ENCODE measurements at places on chromosomes 5 and 9. TPM values are rescaled to one million over a fixed set of nuclear protein-coding genes. Genes with fewer than 3 reads are reported as not detected.

Gene RNF208
- total RNA-seq = 6.5 TPM

Gene PCDHGB3
- total RNA-seq = 1.1 TPM

Gene ANKRD20A1
- total RNA-seq = 6.0 TPM

Gene EQTN
- 1.1 TPM for total RNA-seq

DNA sequence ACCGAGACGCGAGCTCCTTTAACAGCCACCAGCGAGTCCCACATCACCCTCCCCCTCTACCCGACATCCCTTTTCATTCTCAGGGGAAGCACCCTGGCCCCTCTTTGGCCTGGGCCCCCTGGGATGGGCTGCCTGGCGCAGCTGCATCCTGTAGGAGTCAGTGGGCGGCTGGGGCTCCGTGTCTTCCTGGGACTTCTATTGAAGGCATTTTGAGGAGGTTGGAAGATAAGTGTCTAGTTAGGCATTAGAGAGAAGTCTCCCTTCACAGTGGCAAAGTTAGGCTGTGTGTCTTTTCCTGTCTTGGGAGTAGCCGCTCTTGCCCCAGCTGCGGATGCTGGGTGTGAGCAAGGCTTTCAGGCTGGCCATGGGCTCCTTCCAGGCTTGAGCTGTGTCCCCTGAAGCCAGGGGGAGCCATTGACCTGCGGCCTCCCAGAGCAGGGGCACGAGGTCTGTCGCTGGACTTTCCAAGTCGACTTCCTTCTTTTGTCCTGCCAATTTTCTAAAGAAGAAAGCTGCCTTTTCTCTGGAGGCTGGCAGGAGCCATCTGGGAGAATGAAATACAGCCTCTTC, 18.6 kb upstream of the NKD2 start:
- H3K4me1 ChIP-seq = no peaks in the 10 kb centered on the region
- no peaks in the 10 kb centered on the region for H3K27me3 ChIP-seq
- H3K4me3 ChIP-seq = no peak overlapping the region
- no peaks in the 10 kb centered on the region for H3K36me3 ChIP-seq

- no peaks in the 10 kb centered on the region for H3K36me3 ChIP-seq
- H3K4me1 ChIP-seq = no peaks in the 10 kb centered on the region
- H3K27ac ChIP-seq = no peak overlapping the region
- no peaks in the 10 kb centered on the region for H3K27me3 ChIP-seq
- DNase-seq = no peak
Observed at GRCh38 chr5:94693043-94693822, 74.8 kb downstream of the SLF1 start.

DNA sequence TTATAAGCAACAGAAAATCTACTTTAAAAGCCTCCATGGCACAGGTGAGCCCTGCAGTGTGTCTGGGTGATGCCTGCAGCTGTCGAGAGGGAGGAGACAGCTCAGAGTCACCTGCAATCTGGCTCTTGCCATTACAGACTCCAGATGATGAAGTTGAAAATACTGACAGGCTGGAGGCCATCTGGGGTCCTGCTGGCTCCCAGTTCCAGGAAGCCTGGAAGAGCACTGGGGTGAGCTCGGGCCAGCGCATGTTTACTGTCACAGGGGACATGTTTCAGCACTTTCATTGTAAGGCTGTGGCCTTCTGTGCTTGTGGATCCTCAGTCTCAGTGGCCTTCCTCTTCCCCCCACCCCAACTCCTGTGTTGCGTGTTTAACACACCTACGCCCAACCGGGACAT, 28.4 kb downstream of the CEL start:
- no peak for DNase-seq
- H3K36me3 ChIP-seq = no peaks in the 10 kb centered on the region
- H3K4me1 ChIP-seq = no peaks in the 10 kb centered on the region
- no peak overlapping the region for H3K27ac ChIP-seq
- no peak overlapping the region for H3K4me3 ChIP-seq
- H3K27me3 ChIP-seq = no peaks in the 10 kb centered on the region

GRCh38 chr9:89096807-89097206, 81.8 kb downstream of the SHC3 start:
- no peak overlapping the region for H3K4me3 ChIP-seq
- H3K27me3 ChIP-seq = no peaks in the 10 kb centered on the region
- DNase-seq = no peak
- H3K4me1 ChIP-seq = no peaks in the 10 kb centered on the region
- H3K36me3 ChIP-seq = no peaks in the 10 kb centered on the region
- no peak overlapping the region for H3K27ac ChIP-seq

DNA sequence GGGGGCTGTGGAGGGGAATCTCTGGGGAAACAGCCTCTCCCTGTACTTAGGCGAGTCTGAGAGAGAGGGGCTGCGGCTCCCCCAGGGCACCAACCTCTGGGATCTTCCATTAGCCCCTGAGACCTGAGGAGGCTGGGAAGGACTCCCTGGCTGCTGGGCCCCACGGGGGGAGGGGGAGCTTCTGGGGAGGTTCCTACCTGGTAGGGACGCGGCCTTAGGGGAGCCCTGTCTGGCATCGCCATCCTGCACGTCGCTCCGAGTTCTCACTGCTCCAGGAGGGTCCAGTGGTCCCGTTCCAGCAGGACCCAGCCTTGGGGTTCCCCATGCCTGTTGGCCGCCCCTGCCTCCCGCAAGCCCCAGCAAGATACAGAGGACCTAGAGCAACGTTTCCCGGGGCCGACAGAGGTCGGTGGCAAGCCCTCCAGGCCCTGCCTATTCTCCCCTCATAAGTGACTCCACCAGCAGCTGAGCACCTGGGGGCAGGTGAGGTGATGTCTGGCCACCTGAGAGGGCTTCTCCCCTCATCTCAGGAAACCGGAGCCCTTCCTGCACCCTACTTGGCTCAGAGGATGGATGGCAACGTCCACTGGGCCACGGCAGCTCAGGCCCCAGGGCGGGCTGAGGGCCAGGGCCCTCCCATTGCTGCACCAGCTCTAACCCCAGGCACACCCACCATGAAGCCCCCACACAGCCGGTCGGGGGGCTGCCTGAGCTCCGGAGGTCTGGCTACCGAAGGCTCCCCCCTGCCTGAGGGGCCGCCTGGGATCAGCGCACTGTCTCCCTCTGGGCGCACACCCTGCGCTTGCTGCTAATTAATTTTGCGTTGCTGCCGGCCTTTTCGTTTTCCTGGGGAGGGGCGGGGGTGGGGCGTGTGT, 22.5 kb downstream of the TPPP start:
- H3K27ac ChIP-seq = no peak overlapping the region
- DNase-seq = no peak
- H3K36me3 ChIP-seq = no peaks in the 10 kb centered on the region
- no peak overlapping the region for H3K4me3 ChIP-seq

GRCh38 chr5:80577707-80578106, 7.6 kb upstream of the ANKRD34B start:
- H3K4me3 ChIP-seq = no peak overlapping the region
- no peaks in the 10 kb centered on the region for H3K4me1 ChIP-seq
- H3K36me3 ChIP-seq = no peaks in the 10 kb centered on the region

DNA sequence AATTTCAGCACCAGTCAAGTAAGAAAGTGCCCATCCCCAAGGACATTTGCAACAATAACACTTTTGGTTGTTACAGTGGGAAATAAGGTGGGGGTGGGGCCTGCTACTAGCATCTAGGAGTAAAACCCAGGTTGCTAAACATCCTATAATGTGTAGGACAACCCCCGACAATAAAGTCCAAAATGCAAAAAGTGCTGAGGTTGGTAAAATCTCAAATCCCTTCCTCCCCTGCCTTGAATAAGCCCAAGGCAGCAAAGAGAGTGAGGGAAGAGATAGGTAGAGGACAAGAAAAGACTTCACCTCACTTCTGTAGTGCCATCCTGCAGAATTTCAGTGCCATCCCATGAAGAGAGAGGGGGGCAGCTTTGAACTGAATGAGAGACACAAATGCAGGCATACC, 117.5 kb upstream of the NIPBL start:
- H3K27me3 ChIP-seq = no peaks in the 10 kb centered on the region
- no peak overlapping the region for H3K4me3 ChIP-seq
- no peaks in the 10 kb centered on the region for H3K4me1 ChIP-seq
- no peak overlapping the region for H3K27ac ChIP-seq

GRCh38 chr5:124438903-124439281, 307.5 kb downstream of the ZNF608 start:
- no peaks in the 10 kb centered on the region for H3K36me3 ChIP-seq
- no peaks in the 10 kb centered on the region for H3K4me1 ChIP-seq
- no peaks in the 10 kb centered on the region for H3K27me3 ChIP-seq
- no peak overlapping the region for H3K4me3 ChIP-seq
- no peak overlapping the region for H3K27ac ChIP-seq
- DNase-seq = no peak

DNA sequence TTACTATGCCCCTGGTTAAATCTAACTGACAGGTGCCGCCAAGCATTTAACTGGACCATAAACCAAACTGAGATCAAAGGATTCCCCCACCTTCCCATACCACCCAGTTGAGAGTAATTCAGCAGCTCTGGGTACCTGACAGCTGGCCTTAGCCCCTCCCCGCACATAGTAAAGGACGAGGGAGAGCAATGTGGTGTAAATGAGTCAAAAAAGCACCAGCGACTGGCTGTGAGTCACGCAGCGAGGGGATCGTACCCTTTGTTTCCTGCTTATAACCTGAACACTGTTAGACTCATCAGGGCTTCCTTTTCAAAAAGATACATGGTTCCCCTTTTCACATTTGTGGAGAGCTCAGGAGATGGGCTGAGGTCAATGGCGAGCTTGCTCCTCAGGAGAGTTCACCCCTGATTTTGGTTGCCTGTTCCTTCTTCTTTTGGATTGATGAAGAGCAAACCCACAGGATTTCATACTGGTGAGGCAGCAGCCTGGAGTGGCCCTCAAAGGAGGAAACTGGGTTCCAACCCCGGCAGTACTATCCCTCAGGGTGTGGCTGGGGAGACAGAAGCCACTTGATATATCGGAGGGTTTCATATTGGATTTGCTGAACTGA, 71.5 kb downstream of the ANKRD33B start:
- no peak overlapping the region for H3K4me3 ChIP-seq
- H3K27me3 ChIP-seq = no peaks in the 10 kb centered on the region
- H3K27ac ChIP-seq = no peak overlapping the region
- no peaks in the 10 kb centered on the region for H3K4me1 ChIP-seq
- no peak for DNase-seq
